ENCODE measurements at places on chromosomes 5 and 9. TPM values are rescaled to one million over a fixed set of nuclear protein-coding genes. Genes with fewer than 3 reads are reported as not detected.
A peak's percentile ranks its signal among the peaks of the same experiment; 100 is the strongest.

The NUTM2F gene
- total RNA-seq: not detected

The PAEP gene
- total RNA-seq: not detected

- no peak overlapping the region for H3K4me3 ChIP-seq
- DNase-seq: no peak
- H3K4me1 ChIP-seq: no peaks in the 10 kb centered on the region
- no peaks in the 10 kb centered on the region for H3K27me3 ChIP-seq
Measured at GRCh38 chr9:91154686-91155085, 207.0 kb downstream of the AUH start.

DNA sequence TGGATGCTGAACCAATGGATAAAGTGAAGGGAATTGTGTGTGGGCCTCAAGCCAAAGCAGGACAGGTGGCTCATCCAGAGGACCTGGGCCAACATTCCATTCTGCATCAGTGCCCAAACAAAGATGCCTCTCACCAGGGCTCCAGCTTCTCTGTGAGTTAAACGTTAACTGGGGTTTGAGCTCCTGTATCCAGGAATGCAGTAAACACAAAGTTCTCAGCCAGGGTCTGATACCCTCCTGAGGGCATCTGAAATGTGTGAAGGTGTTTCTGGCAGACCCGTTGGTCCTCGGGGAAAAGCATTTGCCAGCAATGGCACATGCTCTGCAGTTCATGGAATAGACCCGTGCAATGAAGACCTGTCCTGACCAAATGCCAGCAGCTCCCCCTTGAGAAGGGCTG lies 33.9 kb upstream of the AOPEP start:
- no peak overlapping the region for H3K27ac ChIP-seq
- H3K27me3 ChIP-seq: no peaks in the 10 kb centered on the region
- H3K4me3 ChIP-seq: no peak overlapping the region
- no peaks in the 10 kb centered on the region for H3K4me1 ChIP-seq
- DNase-seq: no peak

GRCh38 chr9:127899128-127899943 lies at the start of gene ST6GALNAC6:
Gene ST6GALNAC6, minus strand, starts transcription at chr9:127899603. Its CDS starts 1,622 bp downstream, at chr9:127897981.
- DNase-seq: no peak
- peaks cover 20% of the 10 kb centered on the region for H3K36me3 ChIP-seq
- H3K27me3 ChIP-seq: no peaks in the 10 kb centered on the region
- H3K4me1 ChIP-seq: no peaks in the 10 kb centered on the region
- H3K4me3 ChIP-seq: peak within 1 kb of the TSS; percentile 95
- H3K27ac ChIP-seq: peak within 1 kb of the TSS; percentile 95

DNA sequence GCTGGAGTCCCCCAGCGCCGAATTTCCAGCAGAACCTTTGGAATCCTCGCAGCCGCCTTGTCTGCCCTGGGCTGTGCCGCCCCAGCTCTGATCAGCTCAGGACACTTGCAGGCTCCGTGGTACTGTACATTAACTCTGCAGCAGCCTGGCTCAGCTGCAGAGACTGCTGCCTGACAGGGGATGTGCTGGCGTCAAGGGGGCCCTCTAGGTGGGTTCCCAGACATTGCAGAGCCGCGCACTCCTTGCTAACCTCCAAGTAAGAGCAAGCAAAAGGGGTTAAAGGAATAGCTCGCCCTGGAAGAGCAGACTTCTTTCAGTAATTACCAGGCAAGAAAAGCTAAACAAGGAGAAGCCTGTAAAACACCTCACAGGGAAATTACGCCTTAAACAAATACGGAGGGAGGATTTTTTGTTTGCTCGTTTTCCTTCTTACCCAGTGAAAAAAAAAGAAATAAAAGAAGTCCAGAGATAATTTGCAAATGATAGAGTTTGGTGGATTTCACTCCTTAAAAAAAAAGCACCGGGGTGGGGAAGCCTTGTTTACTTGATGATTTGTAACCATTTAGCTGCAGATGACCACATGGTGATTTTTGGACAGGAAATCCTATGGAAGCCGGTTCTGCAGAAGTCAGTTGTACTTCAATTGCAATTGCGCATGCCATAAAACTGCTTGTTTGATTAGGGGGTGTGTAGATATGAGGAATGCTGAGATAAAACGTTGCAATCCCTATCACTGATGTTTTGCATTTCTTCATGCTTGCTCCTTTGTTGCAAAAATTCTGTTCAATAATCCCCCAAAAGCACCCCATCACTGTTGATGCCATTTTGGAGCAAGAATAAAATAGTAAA lies 305.8 kb downstream of the PDE4D start:
- H3K36me3 ChIP-seq: no peaks in the 10 kb centered on the region
- H3K27me3 ChIP-seq: no peaks in the 10 kb centered on the region
- DNase-seq: peak; percentile 60
- H3K27ac ChIP-seq: no peak overlapping the region
- H3K4me3 ChIP-seq: no peak overlapping the region
- no peaks in the 10 kb centered on the region for H3K4me1 ChIP-seq

DNA sequence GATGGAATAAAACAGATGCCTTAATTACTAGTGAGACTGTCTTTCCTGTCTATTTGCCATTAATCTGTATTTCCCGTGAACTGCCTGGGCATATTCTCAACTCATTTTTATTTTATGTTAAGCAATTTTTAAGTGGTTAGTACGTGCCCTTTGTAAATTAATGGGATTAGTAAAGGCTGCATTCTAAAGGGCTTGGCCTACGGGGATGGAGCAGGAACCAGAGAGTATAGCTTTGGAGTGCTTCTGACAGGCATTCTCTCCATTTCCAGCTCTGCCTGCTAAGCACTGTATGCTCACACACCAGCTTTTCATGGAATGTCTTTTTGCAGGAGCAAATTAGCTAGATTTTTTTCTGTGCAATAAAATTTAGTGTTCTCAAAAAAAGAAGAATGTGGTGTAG lies 241.2 kb downstream of the MCTP1 start:
- no peaks in the 10 kb centered on the region for H3K36me3 ChIP-seq
- H3K27me3 ChIP-seq: no peaks in the 10 kb centered on the region
- DNase-seq: no peak

DNA sequence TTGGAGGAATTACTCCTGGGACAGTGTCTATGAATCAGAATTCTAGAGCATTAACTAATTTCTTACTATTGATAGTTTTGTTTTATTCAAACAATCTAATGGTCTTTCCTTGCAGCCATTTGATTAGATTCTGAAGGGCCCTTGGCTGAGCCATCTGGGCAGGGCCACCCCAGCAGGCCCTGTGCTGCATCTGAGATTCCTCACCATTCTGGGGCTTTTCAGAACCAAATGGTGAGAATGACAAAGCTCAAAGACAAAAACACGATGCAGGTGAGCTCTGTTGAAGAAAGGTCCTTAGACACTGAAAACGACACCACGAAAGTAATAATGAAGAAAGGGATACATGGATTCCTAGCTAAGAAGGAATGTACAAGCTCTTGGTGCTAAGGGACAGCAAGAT lies 321.0 kb upstream of the IRX4 start:
- H3K4me3 ChIP-seq: no peak overlapping the region
- no peak overlapping the region for H3K27ac ChIP-seq
- H3K4me1 ChIP-seq: no peaks in the 10 kb centered on the region
- H3K36me3 ChIP-seq: no peaks in the 10 kb centered on the region
- peak; percentile 7 for DNase-seq
- H3K27me3 ChIP-seq: no peaks in the 10 kb centered on the region

GRCh38 chr5:68369457-68370125 lies 154.0 kb downstream of the PIK3R1 start:
- H3K27ac ChIP-seq: no peak overlapping the region
- H3K36me3 ChIP-seq: no peaks in the 10 kb centered on the region
- no peak for DNase-seq
- no peak overlapping the region for H3K4me3 ChIP-seq
- H3K27me3 ChIP-seq: no peaks in the 10 kb centered on the region

DNA sequence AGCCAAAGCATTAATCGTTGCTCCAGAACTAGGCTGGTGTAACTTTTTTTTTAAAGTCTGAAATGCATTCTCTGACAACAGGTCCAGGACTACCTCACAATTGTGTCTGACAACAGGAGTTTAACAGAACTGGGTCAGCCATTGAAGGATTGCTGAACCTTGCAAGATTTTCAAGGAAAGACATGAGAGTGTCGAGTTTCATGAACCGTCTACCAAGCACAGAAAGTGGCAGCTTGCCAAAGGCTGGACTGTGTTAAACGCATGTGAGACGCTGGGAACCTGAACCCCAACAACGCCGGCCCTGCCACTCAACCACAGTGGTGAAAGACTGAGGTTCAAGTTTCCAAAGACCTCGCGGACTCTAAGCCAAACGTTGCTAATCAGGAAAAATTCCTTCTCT lies 79.1 kb downstream of the LHFPL2 start:
- H3K4me3 ChIP-seq: no peak overlapping the region
- no peaks in the 10 kb centered on the region for H3K36me3 ChIP-seq
- H3K27me3 ChIP-seq: no peaks in the 10 kb centered on the region
- no peaks in the 10 kb centered on the region for H3K4me1 ChIP-seq
